ENCODE measurements at places on chromosomes 13 and 19. TPM values are rescaled to one million over a fixed set of nuclear protein-coding genes. Genes with fewer than 3 reads are reported as not detected.

DNA sequence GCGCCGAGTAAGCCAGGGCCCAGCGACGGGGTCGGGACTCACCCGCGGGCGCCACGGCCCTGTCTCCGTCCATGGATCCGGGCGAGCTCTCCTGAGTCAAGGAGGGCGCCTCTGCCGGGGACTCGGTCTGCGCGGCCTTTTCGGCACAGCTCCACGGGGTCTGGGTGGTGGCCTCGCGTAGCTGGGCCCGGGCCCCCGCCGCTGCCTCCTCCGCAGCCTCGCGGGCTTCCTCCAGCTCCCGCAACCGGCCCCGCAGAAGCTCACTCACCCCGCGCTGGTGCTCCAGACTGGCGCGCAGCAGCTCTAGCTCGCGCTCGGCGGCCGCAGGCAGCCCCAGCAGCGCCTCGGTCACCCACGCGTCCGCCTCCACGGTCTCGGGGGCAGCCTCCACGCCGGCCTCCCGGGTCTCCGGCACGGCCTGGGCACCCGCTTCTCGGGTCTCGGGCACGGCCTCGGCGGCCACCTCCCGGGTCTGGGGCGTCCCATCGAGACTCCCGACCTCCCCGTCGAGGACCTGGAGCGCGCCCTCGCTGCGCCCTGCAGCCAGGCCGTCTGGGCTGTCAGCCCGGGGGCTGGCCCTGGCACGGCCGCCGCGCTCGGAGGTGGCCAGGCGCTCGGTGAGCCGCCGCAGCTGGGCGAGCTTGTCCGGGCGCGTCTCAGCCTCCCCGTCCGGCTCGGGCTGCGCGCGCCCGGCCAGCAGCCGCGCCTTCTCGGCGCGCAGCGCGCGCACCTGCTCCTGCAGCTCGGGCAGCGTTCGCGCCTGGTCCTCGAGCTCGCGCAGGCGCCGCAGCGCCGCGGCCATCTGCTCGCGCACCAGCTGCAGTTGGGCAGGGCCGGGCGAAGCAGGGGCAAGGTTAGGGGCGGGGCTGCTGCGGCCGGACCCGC, 8.4 kb downstream of the KANK3 start:
- no peak overlapping the region for H3K27ac ChIP-seq
- peaks cover 48% of the 10 kb centered on the region for H3K27me3 ChIP-seq
- DNase-seq = peak; percentile 74
- H3K4me1 ChIP-seq = no peaks in the 10 kb centered on the region
- H3K36me3 ChIP-seq = no peaks in the 10 kb centered on the region
- peak overlapping the region; percentile 40 for H3K4me3 ChIP-seq

- no peak overlapping the region for H3K27ac ChIP-seq
- no peaks in the 10 kb centered on the region for H3K36me3 ChIP-seq
- H3K27me3 ChIP-seq = no peaks in the 10 kb centered on the region
- no peaks in the 10 kb centered on the region for H3K4me1 ChIP-seq
- DNase-seq = no peak
Measured at GRCh38 chr19:6350688-6351087, 10.6 kb upstream of the CLPP start.

DNA sequence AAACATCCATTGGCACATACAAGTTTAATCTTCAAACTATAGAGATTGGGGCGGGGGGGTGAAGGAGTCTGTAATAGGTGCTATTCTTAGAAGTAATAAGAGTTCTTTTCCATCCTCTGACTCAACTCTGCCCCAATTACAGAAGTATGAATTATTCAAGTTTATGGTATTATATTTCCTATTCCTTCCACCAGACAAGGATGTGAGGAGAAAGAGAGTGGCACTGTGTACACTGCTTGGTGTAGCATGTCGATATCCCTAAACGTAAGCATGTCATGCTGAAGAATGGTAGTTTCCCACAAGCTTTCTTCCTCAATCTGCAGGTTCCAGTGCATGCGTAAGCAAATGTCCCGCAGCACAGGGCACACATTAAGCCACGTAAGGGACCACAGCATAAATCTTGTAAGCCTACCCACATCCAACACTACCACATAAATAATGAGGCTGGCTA, 14.1 kb downstream of the BRD4 start:
- H3K36me3 ChIP-seq = no peaks in the 10 kb centered on the region
- H3K27me3 ChIP-seq = no peaks in the 10 kb centered on the region
- peaks cover 51% of the 10 kb centered on the region for H3K4me1 ChIP-seq

The OR4F17 gene
- not detected for total RNA-seq

The ZNF470 gene
- total RNA-seq = 4.4 TPM

DNA sequence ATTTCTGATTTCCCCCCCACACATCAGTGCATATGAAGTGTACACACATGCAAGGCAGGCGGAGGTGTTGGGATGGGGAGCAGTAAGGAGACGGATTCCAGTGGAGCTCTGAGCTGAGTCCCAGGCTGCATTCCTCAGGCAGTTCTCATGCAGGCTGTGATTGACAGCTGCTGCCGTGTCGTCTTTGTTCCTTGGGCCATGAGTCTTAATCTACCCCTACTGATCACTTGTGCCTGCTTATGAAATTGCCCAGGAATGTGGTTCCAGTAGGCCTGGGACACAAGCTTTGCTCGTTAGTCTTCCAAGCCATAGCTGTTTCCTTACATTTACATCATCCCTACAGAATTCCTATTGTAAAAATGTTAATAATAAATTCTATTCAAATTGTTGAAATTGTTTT, 1241.9 kb downstream of the UQCRFS1 start:
- H3K4me3 ChIP-seq = no peak overlapping the region
- H3K27ac ChIP-seq = no peak overlapping the region
- H3K36me3 ChIP-seq = no peaks in the 10 kb centered on the region
- H3K27me3 ChIP-seq = no peaks in the 10 kb centered on the region
- H3K4me1 ChIP-seq = no peaks in the 10 kb centered on the region

- no peaks in the 10 kb centered on the region for H3K27me3 ChIP-seq
- H3K27ac ChIP-seq = peak overlapping the region; percentile 84
- no peak for DNase-seq
- peaks cover 10% of the 10 kb centered on the region for H3K4me1 ChIP-seq
- H3K36me3 ChIP-seq = peaks cover 53% of the 10 kb centered on the region
- H3K4me3 ChIP-seq = no peak overlapping the region
Measured at GRCh38 chr19:1105873-1106840, 2.4 kb downstream of the GPX4 start.

DNA sequence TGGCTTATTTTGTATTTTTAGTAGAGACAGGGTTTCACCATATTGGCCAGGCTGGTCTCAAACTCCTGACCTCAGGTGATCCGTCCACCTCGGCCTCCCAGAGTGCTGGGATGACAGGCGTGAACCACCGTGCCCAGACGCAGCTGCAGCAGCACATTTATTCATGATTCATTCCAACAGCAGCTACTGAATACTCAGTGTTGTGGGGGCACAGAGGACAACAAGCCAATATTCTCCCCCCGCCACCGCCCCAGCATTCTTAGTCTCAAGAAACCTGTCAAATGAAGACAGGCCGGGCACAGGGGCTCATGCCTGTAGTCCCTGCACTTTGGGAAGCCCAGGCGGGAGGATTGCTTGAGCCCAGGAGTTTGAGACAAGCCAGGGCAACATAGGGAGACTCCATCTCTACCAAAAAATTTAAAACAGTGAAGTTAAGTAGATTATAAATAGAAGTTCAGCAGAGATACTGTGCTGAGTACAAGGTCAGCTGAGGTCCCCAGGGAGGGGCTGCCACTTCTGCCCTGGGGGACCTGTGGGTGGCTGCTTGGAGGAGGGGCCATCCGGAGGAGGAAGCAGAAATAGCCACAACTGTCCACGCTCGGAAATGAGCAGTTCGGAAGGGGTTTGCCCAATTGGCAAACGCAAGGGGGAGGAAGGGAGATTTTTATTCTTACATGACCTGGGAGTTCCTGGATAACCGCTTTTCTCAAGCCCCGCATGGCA, 4.3 kb downstream of the DOT1L start:
- peak; percentile 44 for DNase-seq
- no peaks in the 10 kb centered on the region for H3K27me3 ChIP-seq
- H3K4me3 ChIP-seq = no peak overlapping the region
- peaks cover 37% of the 10 kb centered on the region for H3K4me1 ChIP-seq
- peaks cover under 1% of the 10 kb centered on the region for H3K36me3 ChIP-seq
- peak overlapping the region; percentile 54 for H3K27ac ChIP-seq

DNA sequence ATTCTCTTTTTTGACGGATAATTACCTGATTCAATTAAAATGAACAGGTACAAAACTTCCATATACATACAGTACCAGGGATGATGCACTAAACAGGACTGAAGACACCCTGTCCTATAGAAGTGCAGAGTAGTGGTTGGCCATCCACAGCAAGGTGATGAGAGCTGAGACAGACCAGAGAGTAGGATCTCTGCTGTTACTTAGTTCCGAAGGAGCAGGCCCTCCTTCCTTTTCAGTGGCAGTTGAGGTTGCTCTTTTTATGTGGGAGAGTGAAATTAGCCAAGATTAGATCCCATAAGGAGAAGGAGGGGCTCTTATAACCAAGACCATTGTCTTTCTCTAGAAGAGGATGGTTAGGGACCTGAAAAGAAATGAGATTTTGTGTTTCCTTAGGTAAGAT, 4.0 kb downstream of the PDS5B start:
- H3K27ac ChIP-seq = no peak overlapping the region
- H3K36me3 ChIP-seq = no peaks in the 10 kb centered on the region
- no peak for DNase-seq
- H3K27me3 ChIP-seq = no peaks in the 10 kb centered on the region
- no peak overlapping the region for H3K4me3 ChIP-seq

- peak; percentile 42 for DNase-seq
- no peaks in the 10 kb centered on the region for H3K36me3 ChIP-seq
- peak overlapping the region; percentile 98 for H3K27ac ChIP-seq
- H3K27me3 ChIP-seq = no peaks in the 10 kb centered on the region
- peaks cover 13% of the 10 kb centered on the region for H3K4me1 ChIP-seq
Measured at GRCh38 chr13:50387051-50387581, 371.9 kb downstream of the KCNRG start.

- H3K36me3 ChIP-seq = no peaks in the 10 kb centered on the region
- peak overlapping the region; percentile 91 for H3K27ac ChIP-seq
- peak; percentile 52 for DNase-seq
- H3K4me1 ChIP-seq = peaks cover 5% of the 10 kb centered on the region
- H3K4me3 ChIP-seq = peak overlapping the region; percentile 86
Measured at GRCh38 chr13:48532256-48532505, 699 bp downstream of the RCBTB2 start.

The PNPLA6 gene
- total RNA-seq = 20.0 TPM

GRCh38 chr19:3482507-3483225, 575 bp downstream of the SMIM44 start:
- no peak overlapping the region for H3K27ac ChIP-seq
- no peaks in the 10 kb centered on the region for H3K36me3 ChIP-seq
- no peaks in the 10 kb centered on the region for H3K4me1 ChIP-seq
- no peak for DNase-seq
- H3K4me3 ChIP-seq = no peak overlapping the region
- H3K27me3 ChIP-seq = peaks cover 33% of the 10 kb centered on the region

- H3K27ac ChIP-seq = peak overlapping the region; percentile 55
- DNase-seq = peak; percentile 91
Measured at GRCh38 chr13:95784161-95784899, 107.4 kb downstream of the DNAJC3 start.

GRCh38 chr19:49475995-49476880, 2.2 kb downstream of the FLT3LG start:
- no peaks in the 10 kb centered on the region for H3K27me3 ChIP-seq
- H3K4me1 ChIP-seq = peaks cover 11% of the 10 kb centered on the region
- no peak overlapping the region for H3K27ac ChIP-seq

GRCh38 chr19:44728178-44728577, 20.3 kb upstream of the BCL3 start:
- H3K4me1 ChIP-seq = peaks cover 10% of the 10 kb centered on the region
- DNase-seq = no peak
- no peaks in the 10 kb centered on the region for H3K36me3 ChIP-seq
- no peaks in the 10 kb centered on the region for H3K27me3 ChIP-seq
- no peak overlapping the region for H3K4me3 ChIP-seq

The ZNF93 gene
- 8.9 TPM for total RNA-seq

- H3K36me3 ChIP-seq = no peaks in the 10 kb centered on the region
- H3K4me3 ChIP-seq = no peak overlapping the region
- peaks cover 11% of the 10 kb centered on the region for H3K4me1 ChIP-seq
Measured at GRCh38 chr13:44170731-44171130, 202.9 kb upstream of the SERP2 start.

The SYNGR4 gene
- total RNA-seq = not detected

The EDNRB gene
- total RNA-seq = under 0.01 TPM

DNA sequence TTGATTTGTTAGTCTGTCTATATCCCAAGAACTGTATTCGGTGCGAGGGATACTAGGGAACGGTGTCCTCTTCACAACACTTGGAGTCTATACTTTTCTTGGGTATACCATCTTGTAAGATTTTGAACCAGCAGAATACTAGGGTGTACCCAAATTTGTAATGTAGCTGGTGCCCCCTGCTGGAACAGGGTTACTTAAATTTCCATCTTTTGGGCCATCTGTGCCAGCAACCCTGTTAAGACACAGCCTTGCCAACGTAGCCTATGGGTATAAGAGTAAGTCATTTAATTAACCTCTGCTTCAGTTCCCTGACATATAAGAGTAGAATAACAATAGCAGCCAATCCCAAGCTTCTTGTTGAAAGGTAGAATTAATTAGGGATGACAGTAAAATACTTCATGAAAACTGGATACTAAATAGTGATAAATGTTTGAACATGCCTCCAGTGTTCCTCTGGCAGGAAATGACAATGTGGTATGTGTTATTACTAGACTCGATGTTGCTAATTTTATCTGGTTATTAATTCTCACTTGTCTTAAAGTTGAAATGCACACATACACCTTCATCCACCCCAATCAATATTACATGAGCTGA, 607.6 kb downstream of the FGF9 start:
- no peak overlapping the region for H3K4me3 ChIP-seq
- H3K36me3 ChIP-seq = no peaks in the 10 kb centered on the region
- H3K27me3 ChIP-seq = no peaks in the 10 kb centered on the region
- no peaks in the 10 kb centered on the region for H3K4me1 ChIP-seq

DNA sequence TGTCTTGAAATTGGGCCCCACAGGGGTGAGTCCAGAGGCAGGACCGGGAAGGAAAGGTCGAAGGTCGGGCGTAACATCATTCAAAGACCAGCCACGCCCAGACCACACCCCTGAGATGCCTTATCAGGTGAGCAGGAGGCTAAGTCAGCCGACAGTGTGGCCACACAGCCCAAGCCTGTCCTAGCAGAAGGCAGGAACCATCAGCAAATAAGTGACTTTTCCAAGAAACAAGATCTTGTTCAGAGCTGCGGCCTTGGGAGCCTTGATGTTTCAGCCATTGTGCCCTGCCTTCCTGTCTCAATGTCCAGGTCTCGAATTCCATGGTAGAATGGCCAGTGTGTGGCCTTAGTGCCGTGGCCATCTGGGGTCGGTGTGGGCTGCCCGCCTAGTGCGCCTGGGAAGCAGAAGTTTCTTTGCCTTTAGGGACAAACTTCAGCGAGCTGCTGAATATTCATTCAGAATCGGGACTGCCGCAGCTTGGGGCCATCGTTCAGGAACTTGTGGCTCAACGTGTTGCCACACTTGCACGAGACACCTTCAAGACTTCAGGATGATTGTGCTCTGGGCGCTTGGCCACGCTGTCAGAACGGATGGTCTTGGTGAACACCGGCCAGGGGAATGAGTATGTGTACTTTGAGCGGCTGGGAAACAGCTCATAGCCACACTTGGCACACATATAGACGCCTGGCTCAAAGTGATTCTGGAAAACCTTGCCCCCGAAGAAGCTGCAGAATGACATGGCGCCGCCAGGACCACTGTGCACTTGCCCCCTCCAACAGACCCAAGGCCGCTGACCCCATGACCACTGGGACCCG, 6.1 kb upstream of the IFNL4 start:
- H3K27me3 ChIP-seq = peaks cover 36% of the 10 kb centered on the region
- H3K4me1 ChIP-seq = no peaks in the 10 kb centered on the region
- H3K27ac ChIP-seq = no peak overlapping the region
- no peak overlapping the region for H3K4me3 ChIP-seq
- DNase-seq = no peak

The ZNF600 gene
- 3.9 TPM for total RNA-seq

The ATP13A1 gene
- total RNA-seq = 13.3 TPM

The HIPK4 gene
- 0.28 TPM for total RNA-seq

All from IMR-90 (cell line).